ENCODE measurements at places on chromosomes 3 and 15.

GRCh38 chr3:125582707-125583106, 12.6 kb downstream of the OSBPL11 start:
- DNase-seq = no peak

GRCh38 chr3:22244761-22245521, 493.9 kb upstream of the ZNF385D start:
- DNase-seq = peak; percentile 10

GRCh38 chr15:84582583-84583157, 18.1 kb upstream of the ZSCAN2 start:
- DNase-seq = no peak

- peak; percentile 77 for DNase-seq
These were observed 173.2 kb upstream of the PRICKLE2 start for GRCh38 chr3:64398476-64398875.

- no peak for DNase-seq
These were observed 405.4 kb upstream of the THRB start for GRCh38 chr3:24899901-24900603.

- DNase-seq = no peak
These were observed 37.6 kb downstream of the DNASE1L3 start for GRCh38 chr3:58173029-58173668.

- DNase-seq = peak; percentile 97
These were observed 393.6 kb downstream of the OTOL1 start for GRCh38 chr3:161890147-161890625.

- no peak for DNase-seq
These were observed 129.0 kb upstream of the PRICKLE2 start for GRCh38 chr3:64354221-64354620.

DNA sequence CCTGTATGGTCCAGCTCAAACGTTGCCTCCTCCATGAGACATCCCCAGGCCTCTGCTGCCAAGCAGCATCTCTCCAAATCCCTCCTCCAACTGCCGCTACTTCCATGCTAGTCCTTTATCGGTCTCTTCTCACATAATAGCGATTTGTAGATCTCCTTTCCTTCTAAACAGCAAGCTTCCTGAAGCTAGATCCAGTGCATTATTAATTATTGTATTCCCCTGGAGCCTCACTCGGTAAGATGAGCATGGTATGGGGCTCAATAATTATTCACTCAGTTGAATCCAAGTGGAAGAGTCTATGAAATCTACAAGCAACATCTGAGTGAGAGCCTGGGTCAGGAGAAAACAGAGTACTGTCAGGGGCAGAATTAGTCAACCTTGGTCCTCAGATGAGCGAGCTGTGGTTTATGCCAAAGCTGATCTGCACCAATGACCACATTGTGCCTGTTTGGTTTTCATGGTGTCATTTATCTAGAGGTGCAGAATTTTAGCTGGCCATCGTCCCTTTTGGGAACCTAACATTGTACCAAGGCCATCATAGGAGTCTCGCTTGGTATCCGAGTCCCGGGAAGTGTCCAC, 93.8 kb upstream of the UBE2E1 start:
- no peak for DNase-seq

GRCh38 chr3:4830586-4830914, 148.7 kb upstream of the BHLHE40 start:
- no peak for DNase-seq

- no peak for DNase-seq
These were observed 108.2 kb upstream of the UBE2E2 start for GRCh38 chr3:23094890-23095462.

- DNase-seq = no peak
These were observed 59.0 kb upstream of the ACKR4 start for GRCh38 chr3:132538072-132538471.

- DNase-seq = no peak
These were observed 467.4 kb upstream of the DPPA4 start for GRCh38 chr3:109804697-109805096.

GRCh38 chr3:129382366-129382765, 46.1 kb downstream of the EFCAB12 start:
- DNase-seq = no peak

DNA sequence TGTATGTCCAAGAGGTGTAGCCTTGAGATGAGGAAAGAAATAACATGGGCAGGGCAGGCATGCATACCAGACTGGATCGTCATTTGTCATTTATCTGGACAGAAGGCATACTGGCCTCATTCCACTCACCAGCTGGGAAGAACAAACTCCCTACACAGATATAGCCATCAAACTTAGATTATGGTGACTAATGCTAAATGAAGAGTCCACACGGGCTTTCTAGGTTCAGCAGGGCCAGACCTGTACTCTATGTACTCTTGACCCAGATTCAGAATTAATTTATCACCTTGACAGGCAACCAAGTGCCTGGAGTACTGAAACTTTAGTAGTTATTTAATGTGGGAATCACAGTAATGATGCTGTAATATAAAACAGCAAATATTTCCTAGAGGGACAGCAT, 164.3 kb upstream of the IL12A start:
- no peak for DNase-seq

DNA sequence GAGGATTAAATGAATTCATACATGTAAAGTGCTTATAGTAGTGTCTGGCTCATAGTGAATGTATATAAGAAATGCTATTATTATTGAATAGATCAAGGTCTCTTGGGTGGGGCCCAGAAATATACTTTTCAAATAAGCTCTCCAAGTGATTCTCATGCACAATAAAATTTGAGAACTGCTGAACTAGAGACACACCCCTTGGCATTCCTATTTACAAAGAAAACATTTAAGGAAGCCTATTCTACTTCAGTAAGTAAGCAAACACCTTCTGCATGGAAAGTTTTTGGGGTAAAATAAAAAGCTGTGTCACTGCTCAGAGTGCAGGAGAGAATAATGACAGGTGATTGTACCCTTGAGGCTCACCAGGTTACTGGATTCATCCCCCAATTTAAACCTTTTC, 75.2 kb downstream of the EOMES start:
- no peak for DNase-seq

GRCh38 chr15:94968133-94968532, 736.8 kb downstream of the MCTP2 start:
- no peak for DNase-seq

GRCh38 chr3:142065932-142066331, 83.4 kb downstream of the TFDP2 start:
- DNase-seq = no peak

GRCh38 chr3:188776447-188776846, 395.3 kb upstream of the TPRG1 start:
- no peak for DNase-seq

GRCh38 chr3:12922881-12923431, 81.6 kb upstream of the RPL32 start:
- no peak for DNase-seq

- no peak for DNase-seq
These were observed 831 bp downstream of the IFT57 start for GRCh38 chr3:108221393-108221792.

- no peak for DNase-seq
These were observed 17.7 kb upstream of the CADPS start for GRCh38 chr3:62892951-62893350.

GRCh38 chr3:151985787-151986430, 112.5 kb downstream of the SUCNR1 start:
- no peak for DNase-seq

DNA sequence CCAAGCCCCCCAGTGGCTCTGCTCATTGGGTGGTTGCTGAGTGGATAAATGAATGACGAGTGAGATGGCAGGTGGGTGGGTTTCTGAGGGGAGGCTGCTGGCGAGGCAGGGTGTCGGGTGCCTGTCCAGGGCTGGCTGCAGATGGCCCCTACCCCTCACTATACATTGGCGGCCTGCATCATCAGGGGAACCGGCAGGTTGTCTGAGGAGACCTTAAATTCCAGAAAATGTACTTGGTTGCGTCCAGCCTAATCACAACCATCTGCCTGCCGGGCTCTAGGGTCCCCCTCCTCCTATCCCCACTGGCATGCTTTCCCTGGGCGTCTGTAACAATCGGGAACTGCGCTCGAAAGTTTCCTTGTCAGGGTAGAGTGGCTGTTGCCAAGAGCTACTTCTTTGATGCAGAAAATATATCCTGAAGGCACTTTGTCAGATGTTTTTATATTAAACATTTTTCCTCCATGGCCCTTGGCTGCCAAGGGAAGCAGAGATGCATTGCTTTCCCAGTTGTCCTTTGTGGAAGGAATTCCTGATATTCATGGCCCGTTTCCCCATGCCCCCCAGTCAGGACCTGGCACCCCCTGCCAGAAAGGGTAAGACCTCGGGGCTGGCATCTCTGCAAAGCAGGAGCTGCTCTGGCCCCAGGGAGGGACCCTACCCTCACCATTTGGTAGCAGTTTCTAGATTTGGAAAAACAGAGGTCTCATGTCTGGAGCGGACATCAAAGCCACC, 22.9 kb downstream of the SMAD6 start:
- DNase-seq = no peak

GRCh38 chr3:14869917-14870782, 51.4 kb downstream of the FGD5 start:
- DNase-seq = no peak

GRCh38 chr3:184314700-184315542, 515 bp downstream of the EIF4G1 start:
- no peak for DNase-seq

GRCh38 chr3:113105966-113106660, 105.2 kb upstream of the BOC start:
- no peak for DNase-seq

DNA sequence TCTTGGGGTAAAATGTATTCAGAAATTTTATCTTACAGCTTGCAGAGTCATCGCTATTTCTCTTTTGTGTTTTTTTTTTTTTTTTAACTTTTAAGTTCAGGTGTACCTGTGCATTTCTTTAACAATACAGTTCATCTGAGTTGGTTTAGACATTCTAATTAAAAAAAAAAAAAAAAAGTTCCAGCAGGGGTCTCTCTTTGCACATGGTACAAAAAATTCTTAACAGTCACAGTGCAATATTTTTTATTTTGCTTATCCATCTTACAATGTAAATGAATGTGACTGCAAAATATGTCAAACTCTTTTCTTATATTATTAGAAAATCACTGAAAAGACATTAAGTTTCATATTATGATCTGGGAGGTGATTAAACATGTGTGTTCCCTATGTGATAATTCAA, 47.5 kb upstream of the SLC9A9 start:
- DNase-seq = no peak

- no peak for DNase-seq
These were observed 13.8 kb downstream of the GRAMD2A start for GRCh38 chr15:72183781-72184164.

DNA sequence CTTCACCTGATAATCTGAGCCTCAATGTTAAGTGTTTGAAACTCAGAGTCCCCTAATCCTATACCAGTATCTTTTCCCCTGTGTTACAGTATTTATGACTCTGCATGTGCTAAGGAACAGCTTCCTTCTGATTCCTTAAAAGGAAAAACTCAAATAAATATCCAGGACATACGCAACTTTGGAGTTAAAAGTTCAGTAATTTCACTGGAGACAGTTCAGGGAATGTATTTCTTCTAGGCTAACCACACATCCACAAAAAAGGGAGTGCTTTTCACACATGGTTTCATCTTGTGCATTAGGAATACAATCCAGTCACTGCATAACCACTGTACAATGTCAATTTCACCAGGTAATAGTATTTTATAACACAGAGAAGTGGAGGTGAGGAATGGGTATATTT, 31.0 kb downstream of the PGBD4 start:
- no peak for DNase-seq

GRCh38 chr3:11411956-11412355, 139.8 kb downstream of the ATG7 start:
- DNase-seq = no peak

GRCh38 chr3:180926526-180926925, 14.1 kb downstream of the FXR1 start:
- no peak for DNase-seq

- DNase-seq = no peak
These were observed 11.6 kb upstream of the NRROS start for GRCh38 chr3:196627918-196628231.

GRCh38 chr3:132507657-132508056, 89.4 kb upstream of the ACKR4 start:
- DNase-seq = no peak

- no peak for DNase-seq
These were observed 57.1 kb upstream of the SSR3 start for GRCh38 chr3:156611870-156612494.

DNA sequence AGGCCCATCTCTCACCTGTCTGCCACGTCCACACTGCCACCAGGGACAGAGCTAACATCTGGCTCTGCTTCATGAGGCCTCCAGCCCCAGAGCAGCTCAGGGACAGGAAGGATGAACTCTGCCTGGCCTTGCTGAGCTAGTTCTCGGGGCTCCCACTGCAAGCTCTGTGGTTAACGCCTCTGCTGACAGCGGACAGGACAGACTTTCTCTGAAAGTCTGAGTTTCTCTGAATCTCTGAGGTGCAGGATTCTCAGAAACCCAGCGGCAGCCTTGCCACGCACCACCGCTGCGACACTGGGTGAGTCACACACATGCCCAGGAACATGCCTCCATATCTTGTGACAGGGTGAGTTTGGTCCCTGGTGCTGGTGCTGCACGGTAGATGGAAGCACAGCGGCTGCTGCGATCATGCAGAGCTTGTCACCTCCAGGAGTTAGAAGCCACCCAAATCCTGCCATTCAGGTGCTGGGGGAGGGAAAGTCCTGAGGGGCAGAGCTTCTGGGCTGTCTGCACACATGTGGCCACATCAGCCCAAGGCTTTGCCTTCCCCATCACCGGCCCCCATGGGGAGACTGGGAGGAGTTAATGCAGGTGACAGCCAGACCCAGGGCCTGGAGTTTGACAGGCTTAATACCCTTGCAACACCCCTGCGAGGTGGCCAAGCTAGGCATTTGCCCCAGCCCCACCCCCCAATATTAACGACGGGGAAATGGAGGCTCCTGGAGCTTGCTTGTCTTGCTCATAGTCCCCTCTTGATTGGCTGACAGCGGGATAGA, 267.0 kb downstream of the PLCL2 start:
- DNase-seq = no peak

DNA sequence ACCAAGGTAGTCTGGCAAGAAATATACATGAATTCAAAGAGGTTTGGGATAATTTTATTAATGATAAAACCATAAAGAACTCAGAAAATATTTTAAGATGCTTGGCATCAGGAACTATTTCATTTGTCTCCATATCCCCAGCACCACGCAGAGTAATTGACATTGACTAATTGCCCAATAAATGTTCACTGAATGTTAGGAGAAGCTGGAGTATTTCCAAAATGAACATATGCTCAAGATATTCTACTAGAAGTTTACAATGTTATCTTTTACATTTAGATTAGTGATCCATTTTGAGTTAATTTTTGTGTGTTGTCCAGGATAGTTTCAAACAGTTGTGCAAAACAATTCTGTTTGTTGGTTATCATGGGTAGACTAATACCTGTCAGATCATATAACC, 298.8 kb upstream of the CTDSPL start:
- DNase-seq = no peak

GRCh38 chr3:191915712-191916111, 454.7 kb downstream of the PYDC2 start:
- no peak for DNase-seq

GRCh38 chr3:16844222-16844621, 40.5 kb upstream of the PLCL2 start:
- no peak for DNase-seq
